ENCODE measurements at places on chromosomes 4 and X.

DNA sequence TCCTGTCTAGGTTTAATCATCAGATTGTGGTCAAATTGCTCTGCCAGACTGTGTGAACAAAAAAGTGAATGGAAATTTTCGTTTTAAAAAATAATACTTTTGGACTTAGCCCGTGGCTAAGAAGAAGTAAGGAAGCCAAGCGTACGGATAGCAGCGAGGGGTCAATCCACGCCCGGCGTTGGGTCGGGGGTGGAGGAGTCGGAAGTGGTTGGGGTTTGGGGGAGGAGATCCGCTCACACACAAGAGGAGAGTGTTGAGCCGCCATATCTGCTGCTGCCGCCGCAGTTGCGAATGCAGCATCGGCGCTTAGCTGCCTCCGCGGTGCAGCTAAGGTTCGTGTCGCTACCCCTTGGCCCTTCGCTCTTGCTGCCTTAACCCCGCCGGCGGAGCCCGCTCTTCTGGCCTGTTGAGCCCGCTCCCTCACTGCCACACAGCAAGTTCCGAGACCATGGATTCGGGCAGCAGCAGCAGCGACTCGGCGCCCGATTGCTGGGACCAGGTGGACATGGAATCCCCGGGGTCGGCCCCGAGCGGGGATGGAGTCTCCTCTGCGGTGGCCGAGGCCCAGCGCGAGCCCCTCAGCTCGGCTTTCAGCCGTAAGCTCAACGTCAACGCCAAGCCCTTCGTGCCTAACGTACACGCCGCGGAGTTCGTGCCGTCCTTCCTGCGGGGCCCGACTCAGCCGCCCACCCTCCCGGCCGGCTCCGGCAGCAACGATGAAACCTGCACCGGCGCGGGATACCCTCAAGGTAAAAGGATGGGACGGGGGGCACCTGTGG is at the start of gene GSPT2:
GSPT2 (plus strand) TSS at position 264 of the 779 bp plus-strand sequence; CDS start at position 449, 185 bp downstream.
- peak; percentile 31 for DNase-seq

DNA sequence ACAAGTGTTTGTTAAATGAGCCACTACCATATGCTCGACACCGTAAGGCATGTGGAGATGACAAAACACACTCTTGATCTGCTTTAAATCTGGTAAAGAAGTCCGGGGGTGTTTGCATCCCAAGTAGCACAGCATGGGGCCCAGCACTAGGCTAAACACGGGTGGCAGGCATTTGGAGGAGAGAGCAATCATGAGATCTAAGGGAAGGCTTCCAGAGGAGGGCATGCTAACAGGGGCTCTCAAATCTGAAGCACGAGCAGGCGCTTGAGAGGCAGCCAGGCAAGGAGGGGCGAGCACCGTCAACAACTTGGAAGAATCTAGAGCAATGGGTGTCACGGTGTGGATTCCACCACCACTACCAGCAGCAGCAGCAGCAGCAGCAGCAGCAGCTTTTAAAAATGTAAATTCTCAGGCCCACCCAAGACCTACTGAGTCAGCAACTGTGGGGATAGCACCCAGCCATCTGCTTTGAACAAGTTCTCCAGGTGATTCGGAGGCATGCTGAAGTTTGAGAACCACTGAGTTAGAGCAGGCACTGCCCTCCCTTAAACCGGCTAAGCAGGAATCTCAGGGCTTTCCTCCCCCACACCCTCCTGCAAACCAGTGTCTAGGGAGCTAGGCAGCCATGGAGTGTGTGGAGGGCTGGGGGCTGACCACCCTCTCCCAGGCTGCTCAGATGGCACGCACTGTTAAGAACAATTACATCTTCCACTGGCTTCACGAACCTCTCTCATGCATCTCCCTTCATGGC is 70.2 kb upstream of the MAP3K15 start:
- DNase-seq = no peak

DNA sequence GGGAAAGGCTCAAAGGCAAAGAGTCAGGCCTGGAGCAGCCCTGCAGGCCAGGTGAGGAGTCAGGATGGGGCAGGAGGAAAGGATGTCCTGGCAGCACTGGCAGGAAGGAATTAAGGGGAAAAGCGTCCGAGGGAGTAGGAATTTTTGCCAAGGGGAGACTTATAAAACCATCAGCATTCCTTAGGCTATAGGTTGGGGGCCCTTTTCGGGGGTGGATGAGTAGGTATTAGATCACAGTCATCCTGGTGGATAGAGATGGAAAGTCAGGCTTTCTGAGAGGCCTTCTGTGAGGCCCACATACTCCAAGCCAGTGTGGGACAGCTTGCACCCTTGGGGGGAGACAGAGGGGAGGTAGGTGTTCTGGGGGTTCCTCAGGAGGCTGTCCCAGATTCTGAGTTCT is 12.3 kb downstream of the STARD8 start:
- no peak for DNase-seq

- DNase-seq = no peak
Measured at GRCh38 chr4:113141901-113142346, 92.5 kb downstream of the ANK2 start.

DNA sequence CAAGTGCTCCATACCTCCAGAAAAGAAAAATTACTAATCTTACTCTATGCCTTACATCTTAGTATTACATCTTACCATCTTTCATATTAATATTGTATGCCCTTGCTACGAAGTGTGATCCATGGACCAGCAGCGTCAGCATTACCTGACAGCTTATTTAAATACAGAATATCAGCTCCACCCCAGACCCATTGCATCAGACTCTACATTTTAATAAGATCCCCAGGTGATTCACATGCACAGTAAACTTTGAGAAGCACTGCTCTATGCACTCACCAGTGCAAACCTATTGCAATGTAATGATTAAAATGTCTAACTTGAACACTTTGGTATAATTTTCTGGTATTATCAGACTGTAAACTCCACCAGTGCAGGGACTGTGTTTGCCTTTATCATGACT is 14.1 kb upstream of the SH3D19 start:
- no peak for DNase-seq

Data from fibroblast of skin of left biceps (primary cell).